Left ventricle myocardium inferior (tissue), 1 donor: ENCODE measurements at places on chromosomes 3 and 15.

DNA sequence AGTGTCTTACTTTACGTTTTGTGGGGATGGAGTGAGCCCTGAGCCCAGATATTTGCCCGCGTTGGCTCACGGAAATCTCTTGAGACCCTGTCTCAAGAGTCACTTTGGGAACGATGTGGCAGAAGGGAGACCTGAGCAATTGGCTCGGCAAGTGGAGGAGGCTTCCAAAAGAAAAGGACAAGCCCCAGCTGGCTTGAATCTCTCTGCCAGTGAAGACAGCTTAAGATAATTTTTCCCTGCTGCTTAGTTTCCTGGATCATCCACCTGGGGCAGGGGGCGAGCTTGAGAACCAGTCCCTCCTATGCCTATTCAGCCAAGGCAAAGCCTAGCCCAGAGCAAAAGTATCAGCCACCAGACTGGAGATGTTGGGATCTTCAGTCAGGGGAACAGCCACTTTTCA is 708 bp downstream of the SEC22A start:
- H3K4me1 ChIP-seq = peaks cover 23% of the 10 kb centered on the region
- DNase-seq = no peak
- peak overlapping the region; percentile 97 for H3K4me3 ChIP-seq
- H3K36me3 ChIP-seq = no peaks in the 10 kb centered on the region

- H3K27ac ChIP-seq = no peak overlapping the region
Measured at GRCh38 chr15:72182673-72183072, 14.9 kb downstream of the GRAMD2A start.

DNA sequence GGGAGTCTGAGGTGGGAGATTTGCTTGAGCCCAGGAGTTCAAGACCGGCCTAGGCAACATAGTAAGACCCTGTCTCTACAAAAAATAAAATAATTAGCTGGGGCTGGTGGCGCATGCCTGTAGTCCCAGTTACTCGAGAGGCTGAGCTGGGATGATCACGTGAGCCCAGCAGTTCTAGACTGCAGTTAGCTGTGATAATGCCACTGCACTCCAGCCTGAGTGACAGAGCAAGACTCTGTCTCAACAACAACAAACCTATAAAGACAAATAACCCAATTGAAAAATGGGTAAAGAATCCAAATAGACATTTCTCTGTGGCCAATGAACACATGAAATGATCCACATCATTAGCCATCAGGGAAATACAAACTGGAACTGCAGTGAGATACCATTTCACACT is 1.1 kb upstream of the RPL32 start:
- no peak overlapping the region for H3K4me3 ChIP-seq
- H3K27me3 ChIP-seq = no peaks in the 10 kb centered on the region
- peaks cover 38% of the 10 kb centered on the region for H3K4me1 ChIP-seq
- no peak for DNase-seq
- H3K36me3 ChIP-seq = peaks cover 22% of the 10 kb centered on the region

DNA sequence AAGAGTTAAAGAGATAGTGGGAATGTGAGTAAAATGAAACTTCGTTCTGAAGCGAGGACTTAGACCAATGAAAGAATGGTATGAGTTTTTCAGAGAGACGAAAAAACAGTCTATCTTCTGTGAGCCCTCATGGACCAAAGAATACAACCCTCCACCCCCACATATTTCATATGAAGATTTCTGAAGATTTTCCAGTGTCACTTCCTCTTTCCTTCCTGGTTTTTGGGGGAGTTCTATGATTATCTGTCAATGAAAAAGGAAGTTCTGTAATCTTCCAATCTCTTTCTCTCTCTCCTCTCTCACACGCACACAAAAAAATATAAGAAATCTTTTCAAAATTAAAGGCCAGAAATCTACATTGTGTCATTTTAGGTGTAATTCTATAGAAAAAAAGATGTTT is 27.7 kb downstream of the CMSS1 start:
- DNase-seq = no peak
- H3K27ac ChIP-seq = peak overlapping the region; percentile 75
- H3K4me1 ChIP-seq = peaks cover 73% of the 10 kb centered on the region
- H3K36me3 ChIP-seq = peaks cover 21% of the 10 kb centered on the region
- H3K27me3 ChIP-seq = no peaks in the 10 kb centered on the region

- H3K4me3 ChIP-seq = no peak overlapping the region
- H3K36me3 ChIP-seq = no peaks in the 10 kb centered on the region
- DNase-seq = no peak
- peaks cover 7% of the 10 kb centered on the region for H3K4me1 ChIP-seq
- no peak overlapping the region for H3K27ac ChIP-seq
Measured at GRCh38 chr15:33292717-33293307, 18.0 kb upstream of the RYR3 start.

DNA sequence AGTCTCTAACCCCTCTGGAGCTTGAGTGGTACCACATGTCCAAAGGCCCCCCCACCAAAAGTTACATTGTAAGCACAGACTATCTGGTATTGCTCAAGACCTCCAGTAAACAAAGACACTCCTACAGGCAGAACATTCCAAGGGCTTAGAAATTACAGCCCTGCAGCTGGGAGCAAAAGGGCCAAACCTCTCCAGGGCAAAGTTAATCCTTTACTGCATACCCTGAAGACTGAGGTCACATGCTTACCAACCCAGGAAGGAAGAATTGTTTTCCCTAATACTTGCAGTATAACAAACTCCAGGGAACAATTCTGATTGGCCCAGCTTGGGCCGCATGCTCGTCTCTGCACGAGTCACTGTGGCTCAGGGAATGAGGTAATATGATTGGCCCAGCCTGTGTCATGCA is 266.1 kb upstream of the NR2F2 start:
- peaks cover 4% of the 10 kb centered on the region for H3K4me1 ChIP-seq
- H3K36me3 ChIP-seq = no peaks in the 10 kb centered on the region
- no peaks in the 10 kb centered on the region for H3K27me3 ChIP-seq
- no peak for DNase-seq

DNA sequence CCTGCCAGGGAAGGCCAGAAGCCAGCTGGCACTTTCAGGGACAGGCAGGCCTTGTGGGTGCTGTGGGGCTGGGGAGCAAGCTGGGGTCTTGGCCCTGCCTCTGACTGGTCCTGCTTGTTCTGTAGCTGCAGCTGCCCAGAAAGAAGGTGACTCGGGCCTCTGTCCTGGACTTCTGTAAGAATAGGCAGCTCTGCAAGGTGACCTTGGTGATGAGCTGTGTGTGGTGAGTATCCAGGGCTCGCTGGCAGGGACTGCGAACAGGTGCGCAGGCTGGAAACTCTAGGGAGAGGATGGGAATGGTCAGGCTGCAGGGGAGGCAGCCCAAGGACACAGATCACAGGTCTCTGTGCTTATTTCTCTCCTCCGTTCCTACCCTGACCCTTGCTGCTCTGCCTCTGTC is 31.2 kb downstream of the SLC22A14 start:
- no peak for DNase-seq
- no peak overlapping the region for H3K4me3 ChIP-seq
- H3K36me3 ChIP-seq = no peaks in the 10 kb centered on the region
- no peaks in the 10 kb centered on the region for H3K4me1 ChIP-seq
- no peaks in the 10 kb centered on the region for H3K27me3 ChIP-seq
- H3K27ac ChIP-seq = no peak overlapping the region

- no peak overlapping the region for H3K27ac ChIP-seq
- no peaks in the 10 kb centered on the region for H3K4me1 ChIP-seq
- H3K36me3 ChIP-seq = no peaks in the 10 kb centered on the region
Measured at GRCh38 chr15:29438703-29439055, 169.1 kb upstream of the NSMCE3 start.

DNA sequence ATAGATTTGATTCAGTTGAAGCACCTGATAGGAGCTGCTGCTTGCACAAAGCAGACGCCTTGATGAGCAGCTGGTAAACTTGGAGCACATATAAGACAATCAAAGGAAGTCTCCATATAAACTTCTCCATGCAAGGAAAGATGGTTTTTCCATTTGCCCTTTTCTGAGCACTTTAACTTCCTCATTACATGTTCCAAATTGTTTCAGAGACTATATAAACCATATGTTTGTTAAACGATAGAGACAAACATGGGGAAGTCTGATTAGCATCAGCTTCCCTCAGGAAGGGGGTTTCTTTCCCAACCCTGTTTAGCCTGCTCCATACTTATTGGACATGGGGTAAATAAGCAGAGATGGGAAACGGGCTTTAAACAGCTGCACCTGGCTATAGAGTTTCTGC is 88.0 kb downstream of the DHX36 start:
- H3K36me3 ChIP-seq = no peaks in the 10 kb centered on the region
- no peaks in the 10 kb centered on the region for H3K27me3 ChIP-seq
- H3K27ac ChIP-seq = peak overlapping the region; percentile 21
- DNase-seq = no peak

DNA sequence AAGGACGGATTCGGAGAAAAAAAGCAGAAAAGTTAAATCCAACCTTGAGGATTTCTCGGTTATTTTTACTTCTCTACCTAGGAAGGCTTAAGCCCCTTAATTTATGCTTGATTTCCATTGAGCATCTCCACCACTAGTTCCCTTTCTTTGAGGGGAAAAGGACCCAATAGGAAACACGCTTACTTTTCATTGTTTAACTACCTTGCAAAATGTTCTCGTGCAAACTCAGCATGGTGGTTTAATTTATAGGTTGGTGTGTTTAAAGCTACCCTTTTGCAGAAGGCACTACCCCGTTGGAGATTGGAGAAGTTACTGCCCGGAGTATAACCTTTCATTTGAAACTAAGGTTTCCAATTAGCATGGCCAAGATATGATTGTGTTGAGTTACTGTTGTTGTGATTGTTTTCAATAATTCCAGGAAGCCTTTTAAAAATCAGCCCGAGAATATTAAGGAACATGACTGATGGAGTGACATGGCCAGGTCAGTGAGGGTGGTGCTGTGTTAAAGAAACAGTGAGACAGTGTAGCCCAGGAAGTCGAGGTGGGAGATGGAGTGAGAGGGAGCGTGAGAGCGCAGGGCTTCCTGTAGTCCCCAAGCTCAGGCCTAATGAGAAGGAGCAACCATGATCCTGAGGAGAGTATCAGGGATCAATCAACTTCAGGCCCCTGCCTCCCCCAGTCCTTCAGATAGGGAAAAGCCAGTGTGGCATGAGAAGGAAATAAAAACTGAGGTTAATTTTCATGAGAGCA is 76.6 kb downstream of the AQP9 start:
- H3K27me3 ChIP-seq = no peaks in the 10 kb centered on the region
- no peak overlapping the region for H3K4me3 ChIP-seq
- H3K27ac ChIP-seq = no peak overlapping the region
- no peaks in the 10 kb centered on the region for H3K36me3 ChIP-seq

- H3K4me3 ChIP-seq = no peak overlapping the region
- H3K4me1 ChIP-seq = no peaks in the 10 kb centered on the region
- no peak for DNase-seq
- H3K27ac ChIP-seq = no peak overlapping the region
- H3K27me3 ChIP-seq = peaks cover 8% of the 10 kb centered on the region
Measured at GRCh38 chr3:34305266-34305665, 506.8 kb downstream of the PDCD6IP start.

DNA sequence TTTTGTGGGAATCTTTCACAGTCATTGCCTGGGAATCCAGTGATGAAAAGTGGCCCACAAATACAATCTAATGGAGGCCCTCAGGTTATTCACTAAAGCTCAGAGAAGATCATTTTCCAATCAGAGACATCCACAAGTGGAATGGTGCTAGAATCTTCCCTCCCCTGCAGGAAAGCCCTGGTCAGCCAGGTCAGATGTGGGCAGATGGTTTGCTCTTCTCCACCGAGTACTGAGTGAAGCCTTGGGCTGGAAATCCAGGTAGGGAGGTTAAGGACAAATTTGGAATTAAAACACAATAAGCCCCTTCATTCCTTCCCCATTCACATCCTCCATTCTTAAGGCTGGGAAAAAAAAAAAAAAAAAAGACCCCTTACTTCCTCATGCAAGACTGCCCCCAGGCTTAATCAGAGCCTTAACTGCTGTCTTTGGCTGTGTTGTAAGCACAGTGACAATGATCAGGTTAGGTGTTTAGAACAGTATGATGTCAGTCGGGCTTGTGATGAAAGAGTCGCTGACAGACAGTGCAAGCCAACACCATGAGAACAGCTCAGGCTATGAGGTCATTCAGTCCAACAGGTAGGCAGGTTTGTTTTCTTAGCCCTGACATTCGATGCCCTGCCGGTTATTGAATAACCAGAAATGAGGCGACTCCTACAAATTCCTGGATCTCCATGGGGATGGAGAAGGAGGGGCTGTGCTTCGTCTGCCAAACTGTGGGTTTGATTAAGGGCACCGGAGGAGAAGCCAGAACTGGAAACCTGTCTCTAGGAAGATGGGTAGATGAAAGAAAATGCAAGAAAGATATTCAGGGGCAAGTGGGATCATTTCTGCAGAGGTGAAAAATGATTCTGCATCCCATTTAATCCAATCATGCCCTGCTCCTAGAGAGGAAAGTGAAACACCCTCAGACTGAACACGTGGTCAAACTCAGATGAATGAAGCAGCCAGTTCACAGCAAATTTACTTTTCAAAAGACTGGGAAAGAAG is 23.5 kb upstream of the HES1 start:
- H3K4me3 ChIP-seq = no peak overlapping the region
- no peaks in the 10 kb centered on the region for H3K36me3 ChIP-seq
- no peak overlapping the region for H3K27ac ChIP-seq
- DNase-seq = no peak
- H3K4me1 ChIP-seq = no peaks in the 10 kb centered on the region

DNA sequence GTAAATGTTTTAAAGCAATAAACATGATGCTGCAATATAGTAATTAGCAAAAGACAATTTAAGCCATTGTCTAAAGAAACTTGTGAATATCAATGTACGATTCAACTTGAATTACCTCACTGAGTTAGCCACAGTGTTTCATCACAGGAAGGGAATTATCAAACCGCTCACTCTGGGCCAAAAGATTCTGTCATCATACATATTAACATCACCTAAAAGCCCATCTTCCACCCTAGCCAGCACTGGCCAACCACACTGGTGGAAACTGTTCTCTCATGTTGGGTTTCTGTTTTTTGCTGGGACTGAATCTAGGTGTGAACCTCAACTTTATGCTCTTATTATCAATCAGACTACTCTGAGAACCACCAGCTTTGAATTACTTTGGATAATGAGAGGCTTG is 497.7 kb upstream of the THBS1 start:
- no peak for DNase-seq
- H3K27ac ChIP-seq = no peak overlapping the region

GRCh38 chr3:3074551-3075257 is 35.5 kb downstream of the IL5RA start:
- DNase-seq = no peak
- H3K4me1 ChIP-seq = no peaks in the 10 kb centered on the region
- no peak overlapping the region for H3K27ac ChIP-seq
- H3K27me3 ChIP-seq = peaks cover 8% of the 10 kb centered on the region

- no peak for DNase-seq
- no peaks in the 10 kb centered on the region for H3K36me3 ChIP-seq
- H3K27ac ChIP-seq = no peak overlapping the region
Measured at GRCh38 chr15:43943511-43943910, 116.7 kb downstream of the WDR76 start.

DNA sequence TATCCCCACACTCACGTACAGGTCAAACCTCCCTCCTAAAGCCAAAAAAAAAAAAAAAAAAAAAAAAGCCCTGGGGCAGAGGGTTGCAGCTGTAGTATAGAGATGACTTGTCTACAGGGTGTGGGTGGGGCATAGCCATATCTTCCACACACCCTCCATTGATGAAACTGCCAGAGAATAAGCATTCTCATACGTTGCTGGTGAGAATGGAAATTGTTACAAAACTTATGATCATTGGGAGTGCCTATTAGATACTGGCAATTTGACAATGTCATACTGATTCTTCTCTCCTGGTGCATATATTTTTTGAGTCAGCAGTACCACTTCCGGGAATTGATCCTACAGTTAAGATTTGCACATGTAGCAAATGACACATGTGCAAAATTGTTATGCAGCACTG is 11.0 kb upstream of the CTNNB1 start:
- DNase-seq = no peak
- H3K27me3 ChIP-seq = no peaks in the 10 kb centered on the region
- no peaks in the 10 kb centered on the region for H3K36me3 ChIP-seq
- no peaks in the 10 kb centered on the region for H3K4me1 ChIP-seq
